ENCODE measurements at places on chromosomes 12 and 14. TPM values are rescaled to one million over a fixed set of nuclear protein-coding genes. Genes with fewer than 3 reads are reported as not detected.

GRCh38 chr12:5402009-5402935 is 29.6 kb upstream of the NTF3 start:
- no peak for DNase-seq
- H3K27ac ChIP-seq: no peak overlapping the region
- H3K4me3 ChIP-seq: no peak overlapping the region
- H3K27me3 ChIP-seq: 0 out of 2 replicates have a peak, but pooled peaks cover 4% of the 10 kb centered on the region

DNA sequence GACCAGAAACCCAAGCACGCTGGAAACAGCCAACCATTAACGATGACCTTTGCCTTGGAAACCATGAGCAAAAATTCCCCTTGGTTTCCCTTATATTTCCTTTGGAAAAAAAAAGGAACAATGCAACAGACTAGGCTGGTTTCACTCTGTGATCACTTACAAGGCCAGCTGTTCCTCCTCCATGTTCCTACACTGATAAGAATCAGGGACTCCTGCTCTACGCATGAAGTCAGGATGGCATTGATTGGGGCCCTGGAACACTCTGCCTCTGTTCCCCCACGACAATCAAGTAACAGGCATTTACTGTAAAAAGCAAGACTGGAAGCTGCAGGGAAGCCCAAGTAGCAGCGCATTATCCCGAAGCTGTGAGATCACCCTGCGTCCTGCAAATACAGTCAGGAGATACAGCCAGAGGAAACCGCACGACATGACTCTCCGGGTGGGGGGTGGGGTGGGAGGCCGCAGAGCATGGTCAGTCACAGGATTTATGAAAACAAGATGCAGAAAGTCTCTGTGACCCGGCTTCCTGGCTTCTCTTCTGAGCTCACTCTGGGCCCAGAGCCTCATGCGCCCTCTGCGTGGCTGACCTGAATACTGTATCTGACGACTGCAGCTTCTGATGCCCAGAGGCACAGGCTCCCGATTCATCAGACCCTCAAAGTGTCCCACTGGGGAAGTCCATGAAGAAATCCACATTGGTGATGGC is 31.1 kb downstream of the SSH1 start:
- no peaks in the 10 kb centered on the region for H3K27me3 ChIP-seq
- H3K27ac ChIP-seq: peak overlapping the region; percentile 87
- H3K4me3 ChIP-seq: no peak overlapping the region
- peaks cover 19% of the 10 kb centered on the region for H3K36me3 ChIP-seq
- peaks cover 38% of the 10 kb centered on the region for H3K4me1 ChIP-seq
- no peak for DNase-seq

- H3K36me3 ChIP-seq: no peaks in the 10 kb centered on the region
- H3K4me3 ChIP-seq: no peak overlapping the region
- no peaks in the 10 kb centered on the region for H3K27me3 ChIP-seq
- no peak for DNase-seq
- H3K27ac ChIP-seq: no peak overlapping the region
- H3K4me1 ChIP-seq: peaks cover 14% of the 10 kb centered on the region
Measured at GRCh38 chr12:97452839-97453238, 9.8 kb upstream of the RMST start.

GRCh38 chr14:24775950-24776349 is 142.0 kb upstream of the GZMB start:
- DNase-seq: no peak
- no peak overlapping the region for H3K27ac ChIP-seq
- H3K4me1 ChIP-seq: peaks cover 27% of the 10 kb centered on the region
- no peaks in the 10 kb centered on the region for H3K36me3 ChIP-seq
- no peaks in the 10 kb centered on the region for H3K27me3 ChIP-seq

- H3K4me3 ChIP-seq: no peak overlapping the region
- H3K27me3 ChIP-seq: no peaks in the 10 kb centered on the region
- no peak overlapping the region for H3K27ac ChIP-seq
- H3K36me3 ChIP-seq: no peaks in the 10 kb centered on the region
Measured at GRCh38 chr14:40025101-40025500, 592.9 kb upstream of the FBXO33 start.

- H3K27me3 ChIP-seq: no peaks in the 10 kb centered on the region
- H3K27ac ChIP-seq: no peak overlapping the region
- H3K4me1 ChIP-seq: peaks cover 13% of the 10 kb centered on the region
- H3K36me3 ChIP-seq: peaks cover 5% of the 10 kb centered on the region
- DNase-seq: no peak
- no peak overlapping the region for H3K4me3 ChIP-seq
Measured at GRCh38 chr12:111578276-111578970, 20.7 kb downstream of the ATXN2 start.

GRCh38 chr12:120247621-120248030 is 17.9 kb downstream of the PXN start:
- H3K36me3 ChIP-seq: no peaks in the 10 kb centered on the region
- no peaks in the 10 kb centered on the region for H3K27me3 ChIP-seq
- H3K4me3 ChIP-seq: no peak overlapping the region
- H3K4me1 ChIP-seq: peaks cover 54% of the 10 kb centered on the region
- peak overlapping the region; percentile 33 for H3K27ac ChIP-seq
- DNase-seq: no peak

DNA sequence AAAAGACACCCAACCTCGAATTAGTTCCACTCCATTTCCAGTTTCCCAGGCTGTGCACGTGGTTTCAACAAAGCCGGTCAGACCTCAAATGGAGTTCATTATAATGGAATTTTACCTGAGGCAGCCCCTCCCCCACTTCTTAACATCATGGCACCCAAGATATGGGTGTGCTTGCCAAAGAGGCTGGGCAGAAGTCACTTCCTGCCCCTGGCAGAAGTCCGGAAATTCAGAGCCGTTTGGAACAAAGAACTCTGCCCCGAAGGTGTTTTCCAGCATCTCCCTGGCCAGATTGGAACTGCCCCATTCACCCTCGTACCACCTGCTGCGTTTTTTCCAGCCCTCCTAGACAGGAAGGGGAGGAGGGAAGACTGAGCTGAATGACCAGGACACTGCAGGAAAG is 8.2 kb downstream of the VDR start:
- DNase-seq: peak; percentile 24
- no peaks in the 10 kb centered on the region for H3K36me3 ChIP-seq
- no peak overlapping the region for H3K4me3 ChIP-seq

- H3K36me3 ChIP-seq: no peaks in the 10 kb centered on the region
- H3K27me3 ChIP-seq: no peaks in the 10 kb centered on the region
- no peak overlapping the region for H3K4me3 ChIP-seq
- no peak overlapping the region for H3K27ac ChIP-seq
Measured at GRCh38 chr14:75628816-75629215, 31.9 kb downstream of the ERG28 start.

DNA sequence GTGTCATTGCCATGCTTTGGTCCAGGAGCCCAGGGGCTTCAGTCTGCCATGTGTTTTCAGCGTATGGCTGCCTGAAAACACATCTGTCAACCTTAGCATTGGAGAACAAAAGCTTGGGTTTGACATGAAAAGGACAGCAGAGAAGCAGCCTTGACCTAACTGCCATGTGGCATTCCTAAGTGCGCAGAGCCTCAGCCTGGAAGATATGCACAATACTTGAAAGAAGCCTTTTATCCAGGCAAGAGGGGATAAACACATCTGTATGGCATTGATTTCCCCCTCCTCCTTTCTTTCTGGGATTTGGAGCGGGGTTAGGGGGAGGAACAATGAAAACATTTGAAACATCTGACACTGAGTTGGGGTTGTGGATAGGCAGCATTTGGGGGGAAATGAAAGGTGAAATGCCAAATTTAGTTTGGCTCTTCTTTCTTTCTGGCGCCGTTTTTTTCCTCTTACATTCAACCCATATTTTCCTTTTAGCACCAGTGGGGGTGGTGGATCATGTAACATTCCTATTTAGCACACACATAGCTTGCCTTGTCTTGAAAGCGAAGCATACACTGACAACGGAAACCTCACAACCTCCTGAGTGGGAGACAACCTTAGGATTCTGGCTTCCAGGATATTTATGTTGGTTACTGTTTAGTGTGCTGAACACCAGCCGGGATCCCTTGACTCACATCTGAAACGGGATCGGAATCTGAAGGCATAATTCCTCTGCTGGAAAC is 177.0 kb downstream of the C12orf75 start:
- H3K36me3 ChIP-seq: no peaks in the 10 kb centered on the region
- no peaks in the 10 kb centered on the region for H3K4me1 ChIP-seq
- H3K4me3 ChIP-seq: no peak overlapping the region
- no peak overlapping the region for H3K27ac ChIP-seq
- no peak for DNase-seq

DNA sequence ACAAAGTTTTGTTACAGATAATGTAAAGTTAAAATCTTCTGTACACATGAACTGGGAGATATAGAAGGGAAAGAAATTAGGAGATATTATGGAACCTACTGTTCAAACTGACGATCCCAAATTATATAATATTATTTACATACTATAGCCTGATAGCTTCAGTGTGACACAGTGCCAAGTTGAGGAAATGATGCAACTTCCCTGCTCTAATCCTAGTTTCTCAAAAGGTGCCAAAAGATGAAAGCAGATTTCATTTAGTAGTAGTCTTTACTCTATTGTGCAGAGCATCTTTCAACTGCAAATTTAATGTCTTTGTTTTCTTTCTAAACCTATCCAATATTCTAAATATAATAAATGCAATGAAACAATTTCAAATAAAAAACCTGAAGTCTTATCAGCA is 46.9 kb downstream of the COCH start:
- H3K4me1 ChIP-seq: peaks cover 17% of the 10 kb centered on the region
- no peak overlapping the region for H3K4me3 ChIP-seq
- DNase-seq: no peak
- no peaks in the 10 kb centered on the region for H3K27me3 ChIP-seq

GRCh38 chr14:51784466-51784865 is 75.9 kb upstream of the GNG2 start:
- H3K27ac ChIP-seq: no peak overlapping the region
- H3K4me1 ChIP-seq: peaks cover 9% of the 10 kb centered on the region
- no peaks in the 10 kb centered on the region for H3K36me3 ChIP-seq
- no peak for DNase-seq
- no peaks in the 10 kb centered on the region for H3K27me3 ChIP-seq

DNA sequence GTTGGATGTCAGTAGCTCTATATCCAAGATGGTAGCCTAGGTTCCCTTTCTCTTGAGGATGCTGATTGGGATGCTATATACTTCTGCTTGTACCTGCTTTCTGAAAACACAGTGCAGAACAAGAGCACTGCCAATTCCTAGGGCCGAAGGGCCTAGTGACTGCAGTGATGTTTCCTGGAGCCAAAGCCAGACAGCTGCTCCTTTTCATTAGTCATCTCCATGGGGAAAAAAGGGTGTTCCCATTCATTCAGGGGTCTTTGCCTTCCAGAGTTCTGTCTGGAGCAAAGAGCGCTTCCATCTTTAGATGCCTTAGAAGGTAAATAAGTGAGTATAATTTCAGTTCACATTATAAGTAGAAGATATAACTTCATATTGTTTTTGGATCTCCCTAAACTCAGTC is 85.5 kb downstream of the PTPRB start:
- no peak overlapping the region for H3K4me3 ChIP-seq
- no peaks in the 10 kb centered on the region for H3K36me3 ChIP-seq
- no peak for DNase-seq
- peaks cover 9% of the 10 kb centered on the region for H3K4me1 ChIP-seq
- no peaks in the 10 kb centered on the region for H3K27me3 ChIP-seq

DNA sequence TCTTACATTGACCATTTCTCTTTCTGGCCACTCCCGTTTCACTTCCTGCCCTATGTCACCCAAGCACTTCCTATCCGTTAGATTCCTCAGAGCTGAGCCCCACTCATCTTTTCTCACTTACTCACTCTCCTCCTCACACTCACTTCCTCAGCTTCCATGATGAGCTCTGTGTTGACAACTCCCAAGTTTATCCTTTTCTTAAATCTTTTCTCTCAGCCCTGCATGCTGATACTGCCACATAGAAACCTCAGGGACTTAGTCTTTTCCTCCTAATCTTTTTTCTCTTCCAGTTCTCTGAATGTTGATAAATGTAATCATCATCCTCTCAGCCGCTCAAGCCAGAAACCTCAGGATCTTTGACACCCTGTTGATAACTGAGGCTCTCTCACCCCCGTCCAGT is 99.6 kb downstream of the ANO6 start:
- DNase-seq: no peak
- H3K27ac ChIP-seq: no peak overlapping the region
- peaks cover 4% of the 10 kb centered on the region for H3K4me1 ChIP-seq
- H3K4me3 ChIP-seq: no peak overlapping the region
- H3K36me3 ChIP-seq: peaks cover 27% of the 10 kb centered on the region
- H3K27me3 ChIP-seq: no peaks in the 10 kb centered on the region

- no peaks in the 10 kb centered on the region for H3K36me3 ChIP-seq
- no peak overlapping the region for H3K4me3 ChIP-seq
- H3K27ac ChIP-seq: no peak overlapping the region
- peaks cover 16% of the 10 kb centered on the region for H3K4me1 ChIP-seq
- no peak for DNase-seq
Measured at GRCh38 chr14:24960816-24961215, 89.1 kb downstream of the STXBP6 start.

GRCh38 chr12:111850526-111850925 is 8.5 kb downstream of the MAPKAPK5 start:
- no peak for DNase-seq
- H3K27ac ChIP-seq: peak overlapping the region; percentile 25
- H3K36me3 ChIP-seq: peaks cover 26% of the 10 kb centered on the region
- no peaks in the 10 kb centered on the region for H3K4me1 ChIP-seq
- H3K27me3 ChIP-seq: no peaks in the 10 kb centered on the region
- no peak overlapping the region for H3K4me3 ChIP-seq

GRCh38 chr14:49870908-49871307 is 18.3 kb upstream of the NEMF start:
- H3K27ac ChIP-seq: no peak overlapping the region
- H3K36me3 ChIP-seq: no peaks in the 10 kb centered on the region
- H3K27me3 ChIP-seq: 0 out of 2 replicates have a peak, but pooled peaks cover 3% of the 10 kb centered on the region
- peaks cover 11% of the 10 kb centered on the region for H3K4me1 ChIP-seq
- no peak overlapping the region for H3K4me3 ChIP-seq

GRCh38 chr14:105664691-105665090 is 138.3 kb downstream of the TMEM121 start:
- no peak overlapping the region for H3K4me3 ChIP-seq
- no peak for DNase-seq
- no peak overlapping the region for H3K27ac ChIP-seq
- H3K27me3 ChIP-seq: peaks cover 11% of the 10 kb centered on the region
- H3K36me3 ChIP-seq: peaks cover 38% of the 10 kb centered on the region

- no peak overlapping the region for H3K4me3 ChIP-seq
- H3K4me1 ChIP-seq: no peaks in the 10 kb centered on the region
- H3K36me3 ChIP-seq: no peaks in the 10 kb centered on the region
- no peaks in the 10 kb centered on the region for H3K27me3 ChIP-seq
- no peak overlapping the region for H3K27ac ChIP-seq
- no peak for DNase-seq
Measured at GRCh38 chr12:68237619-68238018, 12.0 kb upstream of the IL26 start.

PPP4R4 gene
- 8.1 TPM for total RNA-seq

TMEM106C gene
- total RNA-seq: 48.3 TPM

CLEC1B gene
- not detected for total RNA-seq

LRTM2 gene
- total RNA-seq: 0.66 TPM

CABP1 gene
- total RNA-seq: 10.7 TPM

KRT74 gene
- total RNA-seq: not detected

TCL1B gene
- total RNA-seq: 7.0 TPM

CFAP251 gene
- total RNA-seq: 2.9 TPM

MANSC1 gene
- total RNA-seq: 10.6 TPM

TRPV4 gene
- 2.9 TPM for total RNA-seq

GPD1 gene
- 0.77 TPM for total RNA-seq

TAC3 gene
- total RNA-seq: 6.8 TPM

All from WTC11 (cell line).